NCI-H187 (cell line): ENCODE measurements at places on chromosomes 5 and 9.

DNA sequence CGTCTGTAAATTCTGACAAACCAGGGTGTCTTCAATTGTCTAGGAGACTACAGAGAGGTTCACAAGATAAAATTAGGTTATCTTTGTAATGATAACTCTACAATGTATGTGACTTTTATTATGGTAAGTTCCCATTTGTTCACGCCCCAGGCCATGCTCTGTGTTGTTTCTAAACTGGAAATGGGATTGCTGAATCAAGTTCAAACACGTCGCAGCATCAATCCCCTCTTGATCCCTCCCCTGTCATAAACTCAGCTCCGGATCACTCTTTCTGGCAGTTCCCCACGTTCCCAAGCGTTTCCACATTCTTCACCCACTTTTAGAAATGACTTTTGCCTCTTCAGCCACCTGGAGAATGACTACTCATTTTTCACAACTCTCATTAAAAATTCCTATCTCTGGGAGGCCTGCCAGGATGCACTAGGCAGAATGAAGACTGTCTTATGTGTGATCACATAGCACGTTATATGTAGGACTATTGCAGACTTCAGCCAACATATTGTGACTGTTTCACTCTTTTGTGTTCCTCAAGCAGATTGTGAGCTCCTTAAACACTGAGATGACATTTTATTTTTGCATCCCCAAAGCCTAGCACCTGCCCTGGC is 1124.2 kb upstream of the WWC1 start:
- no peak for DNase-seq

GRCh38 chr9:127161081-127161624 is 38.7 kb upstream of the ANGPTL2 start:
- DNase-seq, result no peak

- DNase-seq, result no peak
Measured at GRCh38 chr5:115588640-115589039, 13.6 kb downstream of the TICAM2 start.

GRCh38 chr5:54930736-54931135 is 54.7 kb downstream of the ESM1 start:
- DNase-seq, result no peak

DNA sequence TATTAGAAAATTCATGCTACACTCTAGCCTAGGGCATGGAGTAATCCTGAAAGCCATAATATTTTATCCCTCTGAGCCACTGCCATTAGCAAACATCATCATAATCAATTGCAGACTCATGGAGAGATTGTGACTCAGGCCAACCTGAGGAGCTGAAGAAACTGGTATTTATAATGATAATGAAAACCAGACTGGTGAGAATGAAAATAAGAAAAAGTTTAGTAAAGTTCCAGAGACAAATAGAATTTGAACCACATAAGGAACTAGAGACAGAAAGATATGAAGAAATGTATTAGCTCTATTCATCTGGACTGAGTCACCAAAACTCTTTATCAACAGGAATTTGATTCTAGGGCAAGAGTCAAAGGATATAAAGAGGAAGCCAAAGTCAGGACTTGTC is 158.7 kb downstream of the DRD1 start:
- no peak for DNase-seq

DNA sequence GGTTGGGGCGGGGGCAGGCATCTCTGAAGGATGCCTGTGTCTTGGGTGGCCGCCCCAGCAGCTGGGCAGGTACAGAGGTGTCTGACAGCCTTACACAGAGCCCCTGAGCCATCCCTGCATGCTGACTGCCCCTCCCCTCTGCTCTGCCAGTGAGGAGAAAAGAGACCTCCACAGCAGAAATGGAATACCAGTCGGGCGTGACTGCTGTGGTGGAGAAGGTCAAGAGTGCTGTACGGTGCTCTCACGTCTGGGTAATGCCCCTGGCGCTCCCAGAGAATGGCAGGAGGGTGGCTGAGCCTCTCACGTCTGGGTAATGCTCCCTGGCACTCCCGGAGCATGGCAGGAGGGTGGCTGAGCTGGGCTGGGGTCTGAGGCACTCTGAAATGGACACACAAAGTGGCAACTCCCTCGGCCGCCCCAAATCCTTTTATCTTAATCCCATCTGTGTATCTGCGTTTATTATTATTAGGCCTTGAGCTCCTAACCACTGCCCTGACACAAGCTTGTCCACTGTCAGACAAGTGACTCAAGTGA is 2.5 kb upstream of the RABL6 start:
- DNase-seq, result no peak

DNA sequence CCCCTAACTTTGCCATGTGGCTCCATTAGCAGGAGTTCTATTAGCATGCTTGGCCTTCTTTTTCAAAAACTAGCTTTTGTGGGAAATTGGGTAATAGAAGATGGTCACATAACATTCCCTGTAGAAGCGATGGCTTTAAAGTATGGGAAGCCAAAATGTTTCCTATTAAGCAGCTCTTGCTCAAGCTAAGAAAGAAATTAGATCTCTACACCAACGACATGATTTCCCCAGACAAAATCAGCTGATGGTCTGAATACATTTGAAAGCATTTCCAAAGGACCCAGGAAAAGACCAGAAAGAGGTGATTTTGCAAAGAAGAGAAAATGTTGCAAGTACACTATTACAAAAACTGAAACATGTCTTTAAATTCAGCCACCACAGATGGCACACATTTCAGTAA is 4.8 kb upstream of the NFIL3 start:
- no peak for DNase-seq
